ENCODE measurements at places on chromosomes 3 and 15. TPM values are rescaled to one million over a fixed set of nuclear protein-coding genes. Genes with fewer than 3 reads are reported as not detected.

DNA sequence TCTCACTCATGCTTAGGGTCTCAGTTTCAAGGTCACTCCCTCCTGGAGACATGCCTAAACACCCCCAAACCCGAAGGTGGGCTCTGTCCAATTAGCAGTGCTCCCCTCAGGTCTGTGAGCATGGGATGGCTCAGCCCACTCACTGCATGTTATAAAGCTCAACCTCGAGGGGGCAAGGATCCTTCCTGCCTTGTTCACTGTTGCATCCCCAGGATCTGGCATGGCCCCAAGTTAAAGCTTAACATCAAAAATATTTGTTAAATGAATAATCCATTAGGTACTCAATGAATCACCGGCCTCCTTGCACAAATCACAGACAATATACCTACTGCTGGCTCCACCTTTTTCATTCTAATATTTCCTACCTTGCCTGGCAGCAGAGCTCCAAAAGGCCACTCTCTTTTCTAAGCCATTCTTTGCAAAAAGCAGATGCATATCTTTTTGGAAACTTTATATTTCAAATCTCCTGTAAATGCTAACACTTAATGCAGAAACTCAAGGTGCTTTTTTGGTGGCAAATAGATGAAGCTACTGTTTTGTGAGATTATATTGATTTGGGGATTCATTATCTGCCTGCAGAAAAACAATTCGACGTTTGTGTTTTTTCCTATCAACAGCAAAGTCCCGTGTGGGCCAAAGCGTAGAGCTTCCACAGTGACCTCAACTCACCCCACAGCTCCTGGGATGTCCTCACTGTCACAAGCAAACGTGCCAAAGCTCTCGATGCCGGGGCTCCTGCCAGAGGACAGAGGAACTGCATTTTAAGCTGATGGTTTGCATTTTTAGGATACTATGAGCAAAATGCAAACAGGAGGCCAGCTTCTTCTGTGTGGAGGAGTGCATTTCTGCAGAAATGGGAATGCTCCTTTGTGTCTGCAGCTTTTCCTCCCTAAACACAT lies 35.4 kb downstream of the PCOLCE2 start:
- DNase-seq: no peak

- DNase-seq: no peak
These were observed 434.9 kb upstream of the THRB start for GRCh38 chr3:24929521-24929920.

- no peak for DNase-seq
These were observed 47.9 kb downstream of the ZNF710 start for GRCh38 chr15:90049030-90049429.

DNA sequence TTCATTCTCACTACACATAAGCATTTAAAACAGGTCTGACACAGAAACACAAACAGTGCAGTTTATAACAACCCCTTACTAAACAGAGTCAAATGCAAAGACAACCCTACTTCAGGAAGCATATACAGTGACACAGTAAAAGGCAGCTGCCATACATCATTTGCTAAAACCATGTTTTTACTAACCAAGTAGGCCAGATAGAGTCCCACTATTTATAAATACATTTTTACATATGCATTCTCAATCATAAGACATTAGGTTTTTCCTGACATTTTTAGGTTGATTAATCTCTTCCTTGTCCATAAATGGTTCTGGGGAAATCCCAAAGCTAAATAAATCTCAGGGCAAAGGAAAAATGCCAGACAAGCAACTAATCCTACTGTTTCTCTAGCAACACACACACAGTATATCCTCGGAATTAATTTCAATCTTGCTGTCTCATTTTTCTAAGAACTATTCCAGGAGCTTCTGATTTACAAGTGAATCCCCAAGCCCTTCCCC lies 39.0 kb downstream of the CHAC1 start:
- no peak for DNase-seq

- no peak for DNase-seq
These were observed 285.7 kb upstream of the CTNNB1 start for GRCh38 chr3:40913641-40914040.

GRCh38 chr3:56366641-56367162 lies 101.6 kb downstream of the ERC2 start:
- DNase-seq: no peak

GRCh38 chr15:89140595-89140994 lies 52.3 kb downstream of the ABHD2 start:
- DNase-seq: no peak

GRCh38 chr15:65839354-65839901 lies 29.9 kb upstream of the RAB11A start:
- no peak for DNase-seq

Gene THRB
- total RNA-seq: 0.33 TPM

Gene MUC20
- total RNA-seq: not detected

Measured in pulmonary artery endothelial cell (primary cell).